A549 treated with ZK216348 at 1 μM for 4 hours (cell line): ENCODE measurements at places on chromosomes 11 and 22. TPM values are rescaled to one million over a fixed set of nuclear protein-coding genes. Genes with fewer than 3 reads are reported as not detected.

CSNK1E gene
- 82.2 to 110 TPM (median 103 TPM) in 5 replicates for total RNA-seq

PLEKHA7 gene
- 27.7 to 41.4 TPM (median 37.2 TPM) in 5 replicates for total RNA-seq

CDC42EP1 gene
- total RNA-seq: 16.8 to 37.2 TPM (median 34.9 TPM) in 5 replicates

TLCD5 gene
- 4.6 to 8.1 TPM (median 7.7 TPM) in 5 replicates for total RNA-seq

BIRC3 gene
- 30.8 to 49.7 TPM (median 45.9 TPM) in 5 replicates for total RNA-seq

ANO1 gene
- total RNA-seq: 1.4 to 3.0 TPM (median 1.7 TPM) in 5 replicates

TMEM191C gene
- total RNA-seq: 0.88 to 2.1 TPM (median 1.3 TPM) in 5 replicates

TSGA10IP gene
- total RNA-seq: not detected in 5 replicates

TMPRSS4 gene
- total RNA-seq: 0.14 TPM in 1 of 5 replicates, not detected in the others

DLG2 gene
- 0.15 to 0.26 TPM (median 0.20 TPM) in 5 replicates for total RNA-seq

HTR3A gene
- total RNA-seq: not detected in 5 replicates

CALCA gene
- 0.22 to 0.35 TPM in 2 of 5 replicates, not detected in the others for total RNA-seq

SCGB1A1 gene
- total RNA-seq: not detected in 5 replicates

C1QTNF4 gene
- 0.23 TPM in 1 of 5 replicates, not detected in the others for total RNA-seq

PLAAT3 gene
- 48.5 to 62.0 TPM (median 58.9 TPM) in 5 replicates for total RNA-seq

MMP27 gene
- not detected in 5 replicates for total RNA-seq

NOX4 gene
- not detected in 5 replicates for total RNA-seq

ALG9 gene
- total RNA-seq: 16.9 to 20.2 TPM (median 18.8 TPM) in 5 replicates

OR2AG2 gene
- not detected in 5 replicates for total RNA-seq

USP2 gene
- 0.42 to 1.1 TPM (median 0.70 TPM) in 5 replicates for total RNA-seq
